ENCODE measurements at places on chromosomes 7 and 10.

DNA sequence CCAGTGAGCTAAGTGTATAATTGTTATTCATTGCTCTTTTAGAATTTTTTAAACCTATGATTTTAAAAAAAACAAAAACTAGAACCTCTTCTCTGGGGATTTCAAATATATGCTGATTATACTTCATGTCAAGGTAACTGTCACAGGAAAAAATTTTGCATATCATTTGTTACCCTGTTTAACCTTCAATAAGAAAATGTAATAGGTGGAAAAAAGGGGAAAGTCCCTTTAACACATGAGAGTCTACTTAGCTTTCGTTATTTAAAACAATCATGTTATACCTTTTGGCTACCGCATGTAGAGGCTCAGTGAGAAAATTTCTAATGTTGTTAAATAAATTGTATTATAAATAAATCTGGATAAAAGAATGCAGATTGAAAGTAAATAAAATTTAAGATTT lies 190.1 kb upstream of the AKR1E2 start:
- DNase-seq, result no peak

DNA sequence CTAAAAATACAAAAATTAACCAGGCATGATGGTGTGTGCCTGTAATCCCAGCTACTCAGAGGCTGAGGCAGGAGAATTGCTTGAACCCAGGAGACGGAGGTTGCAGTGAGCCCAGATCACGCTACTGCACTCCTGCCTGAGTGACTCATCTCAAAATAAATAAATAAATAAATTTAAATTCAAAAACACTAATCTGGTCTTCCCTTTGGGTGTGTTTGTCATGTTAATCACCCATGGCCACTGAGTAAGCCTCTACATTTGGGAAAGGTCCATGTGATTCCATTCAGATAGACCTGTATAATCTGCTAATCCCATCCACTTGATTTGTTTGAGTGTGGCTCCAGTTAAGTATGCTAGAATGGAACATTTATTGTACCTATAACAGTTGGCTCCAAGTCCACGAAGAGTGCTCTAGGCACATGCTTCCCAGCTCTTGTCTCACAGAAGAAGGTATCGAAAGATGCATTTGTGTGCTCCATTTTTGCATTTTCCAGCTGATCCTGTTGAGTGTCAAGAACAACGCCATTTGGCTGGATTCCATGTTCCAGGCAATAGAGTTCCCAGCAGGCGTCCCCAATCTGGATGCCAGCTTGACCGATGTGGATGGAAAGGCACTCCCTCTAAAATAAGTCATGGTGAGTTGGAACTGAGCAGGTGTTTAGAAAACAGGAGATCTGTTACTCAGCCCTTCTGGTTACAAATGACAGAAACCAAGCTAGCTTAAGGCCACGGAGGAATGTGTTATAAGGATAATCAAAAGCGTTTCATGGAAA lies 4.0 kb downstream of the TUBAL3 start:
- no peak for DNase-seq

DNA sequence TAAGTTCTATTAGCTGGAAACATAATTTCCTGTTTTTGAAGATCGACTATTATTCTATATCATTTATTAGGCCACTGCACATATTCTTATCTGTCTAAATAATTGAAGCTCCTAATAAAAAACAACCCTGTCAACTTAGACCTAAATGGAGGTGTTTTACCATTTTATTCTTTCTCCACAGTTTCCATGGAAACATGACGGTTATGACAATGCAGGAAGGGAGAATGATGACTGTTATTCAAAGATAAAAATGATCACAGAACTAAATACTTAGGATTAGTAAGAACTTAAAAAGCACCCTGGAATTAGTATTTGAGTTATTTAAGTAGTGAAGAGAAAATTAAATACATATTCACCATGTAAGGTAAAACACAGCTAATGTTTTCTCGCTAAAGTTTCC lies 119.9 kb upstream of the DKK1 start:
- no peak for DNase-seq

DNA sequence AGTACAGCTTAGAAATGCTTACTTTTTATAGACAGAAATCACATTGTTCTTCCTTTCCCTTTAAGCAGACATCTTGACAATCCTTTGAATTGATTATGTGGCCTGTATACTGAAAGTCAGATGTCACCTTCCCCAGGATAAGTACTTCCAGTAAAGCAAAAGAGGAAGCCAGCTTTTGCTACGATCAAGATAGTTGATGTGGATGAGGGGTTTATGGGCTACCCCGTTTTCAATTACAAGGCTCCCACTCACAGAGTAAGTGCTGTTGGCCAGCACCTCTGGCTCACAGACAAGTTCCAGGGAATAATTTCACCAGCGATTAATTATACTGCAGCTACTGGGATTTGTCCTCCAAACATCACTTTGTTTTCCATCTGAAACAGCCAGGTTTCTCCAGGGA lies 95.1 kb upstream of the SAMD8 start:
- no peak for DNase-seq

- DNase-seq, result no peak
Measured at GRCh38 chr10:1050554-1050953, 1.6 kb upstream of the IDI1 start.

- DNase-seq, result no peak
Measured at GRCh38 chr10:3222626-3223025, 50.0 kb upstream of the PITRM1 start.

- no peak for DNase-seq
Measured at GRCh38 chr7:141674171-141674671, 27.7 kb downstream of the DENND11 start.
